ENCODE measurements at places on chromosomes 1 and 21.

- H3K27me3 ChIP-seq: no peaks in the 10 kb centered on the region
- no peak overlapping the region for H3K27ac ChIP-seq
- no peak overlapping the region for H3K4me3 ChIP-seq
- DNase-seq: no peak
These were observed 57.6 kb downstream of the TGFB2 start for GRCh38 chr1:218402786-218403120.

DNA sequence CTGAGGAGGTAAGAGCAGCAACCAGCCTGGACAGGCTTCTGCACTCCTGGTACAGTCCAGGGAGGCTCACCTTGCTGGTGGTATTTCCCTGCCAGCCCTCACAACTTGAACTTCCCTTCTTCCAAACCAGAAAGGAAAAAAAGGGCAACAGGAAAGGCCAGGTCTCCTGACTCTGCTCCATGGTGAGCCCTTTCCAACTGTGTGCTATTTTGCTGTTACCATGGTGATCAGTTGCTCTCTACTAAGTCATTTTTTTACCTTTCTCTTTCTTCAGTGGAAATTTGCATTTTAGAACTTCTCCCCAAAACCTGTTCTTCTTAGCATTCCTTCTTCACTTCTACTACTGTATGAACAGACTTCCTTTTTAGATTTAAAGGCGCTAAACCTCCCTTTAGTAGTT, 164.3 kb downstream of the GRIK1 start:
- H3K4me3 ChIP-seq: no peak overlapping the region
- H3K36me3 ChIP-seq: no peaks in the 10 kb centered on the region
- H3K27ac ChIP-seq: no peak overlapping the region
- no peaks in the 10 kb centered on the region for H3K4me1 ChIP-seq
- no peak for DNase-seq
- peaks cover 52% of the 10 kb centered on the region for H3K27me3 ChIP-seq

- H3K27ac ChIP-seq: peak overlapping the region; percentile 49
- H3K36me3 ChIP-seq: no peaks in the 10 kb centered on the region
- H3K4me1 ChIP-seq: peaks cover 44% of the 10 kb centered on the region
- DNase-seq: peak; percentile 81
- no peaks in the 10 kb centered on the region for H3K27me3 ChIP-seq
These were observed 43.5 kb downstream of the LGR6 start for GRCh38 chr1:202237052-202237451.

DNA sequence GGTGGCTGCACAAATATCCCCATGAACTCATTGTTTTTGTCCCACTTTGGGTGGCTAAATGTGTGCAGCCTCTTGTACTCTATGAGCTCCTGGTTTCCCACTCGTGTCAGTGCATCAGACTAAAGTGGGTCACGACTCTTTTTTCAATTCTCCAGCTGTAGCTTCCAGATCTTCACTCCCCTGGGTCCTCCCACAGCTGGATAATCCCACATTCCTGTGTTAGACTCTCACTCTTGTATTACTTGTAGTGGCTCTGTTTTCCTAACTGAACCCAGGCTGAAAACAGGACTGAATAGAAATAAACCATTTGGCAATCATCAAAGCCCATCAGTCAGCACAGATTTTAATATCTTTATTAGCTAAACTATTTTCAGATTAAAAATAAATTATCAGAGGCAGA, 60.4 kb downstream of the UBE2U start:
- no peaks in the 10 kb centered on the region for H3K36me3 ChIP-seq
- H3K27me3 ChIP-seq: no peaks in the 10 kb centered on the region
- no peak for DNase-seq
- peaks cover 12% of the 10 kb centered on the region for H3K4me1 ChIP-seq
- no peak overlapping the region for H3K4me3 ChIP-seq
